ENCODE measurements at places on chromosomes 6 and 20. TPM values are rescaled to one million over a fixed set of nuclear protein-coding genes. Genes with fewer than 3 reads are reported as not detected.

DNA sequence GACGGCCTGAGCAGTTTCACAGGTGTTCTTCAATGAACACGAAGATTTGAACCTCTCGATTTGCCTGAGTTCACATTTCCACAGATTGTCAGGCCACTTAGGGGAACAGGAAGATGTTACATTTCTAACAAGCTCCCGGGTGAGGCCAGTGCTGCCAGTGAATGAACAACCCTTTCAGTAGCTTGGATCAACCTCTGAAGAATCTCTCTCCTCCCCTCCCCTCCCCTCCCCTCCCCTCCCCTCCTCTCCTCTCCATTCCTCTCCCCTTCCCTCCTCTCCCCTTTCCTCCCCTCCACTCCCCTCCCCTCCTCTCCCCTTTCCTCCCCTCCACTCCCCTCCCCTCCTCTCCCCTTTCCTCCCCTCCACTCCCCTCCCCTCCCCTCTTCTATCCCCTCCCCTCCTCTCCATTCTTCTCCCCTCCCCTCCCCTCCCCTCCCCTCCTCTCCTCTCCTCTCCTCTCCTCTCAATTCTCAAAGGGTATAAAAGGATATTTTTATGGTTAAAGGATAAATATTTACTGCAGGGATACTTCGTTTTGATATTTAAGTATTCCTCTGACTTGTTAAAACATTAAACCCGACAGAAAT is 114.1 kb upstream of the INSM1 start:
- DNase-seq: no peak

Gene MEI4
- total RNA-seq: not detected

Gene ELOVL4
- 0.84 TPM for total RNA-seq

DNA sequence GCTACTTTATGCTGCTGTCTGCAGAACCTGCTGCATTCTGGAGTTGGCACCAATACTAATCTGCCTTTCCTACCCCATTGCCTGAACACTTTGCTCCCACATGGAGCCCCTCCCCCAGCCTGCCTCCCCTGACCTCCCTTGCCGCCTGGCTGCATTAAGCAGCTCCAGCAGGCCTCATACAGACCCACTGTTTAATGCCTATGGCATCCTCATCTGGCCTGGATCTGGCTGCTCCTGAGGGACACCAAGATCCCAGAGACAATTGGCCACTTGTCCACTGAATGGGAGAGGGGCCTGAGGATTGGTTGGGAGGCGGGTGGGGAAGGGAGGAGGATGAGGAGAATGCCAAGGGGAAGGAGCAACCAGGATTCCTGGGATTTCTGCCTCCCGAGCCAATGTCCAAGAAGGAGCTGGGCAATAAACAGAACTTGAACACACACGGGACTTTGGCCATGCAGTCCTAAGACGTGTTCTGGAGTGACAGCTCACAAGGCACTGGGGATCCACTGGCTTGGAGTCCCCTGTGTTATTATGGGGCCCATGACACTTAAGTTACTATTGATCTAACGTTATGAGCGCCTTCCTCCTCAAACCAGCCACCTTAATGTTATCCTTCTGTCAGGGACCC is 10.4 kb upstream of the KCNK5 start:
- no peak for DNase-seq

GRCh38 chr6:144266091-144266649 is 19.0 kb upstream of the UTRN start:
- DNase-seq: no peak

DNA sequence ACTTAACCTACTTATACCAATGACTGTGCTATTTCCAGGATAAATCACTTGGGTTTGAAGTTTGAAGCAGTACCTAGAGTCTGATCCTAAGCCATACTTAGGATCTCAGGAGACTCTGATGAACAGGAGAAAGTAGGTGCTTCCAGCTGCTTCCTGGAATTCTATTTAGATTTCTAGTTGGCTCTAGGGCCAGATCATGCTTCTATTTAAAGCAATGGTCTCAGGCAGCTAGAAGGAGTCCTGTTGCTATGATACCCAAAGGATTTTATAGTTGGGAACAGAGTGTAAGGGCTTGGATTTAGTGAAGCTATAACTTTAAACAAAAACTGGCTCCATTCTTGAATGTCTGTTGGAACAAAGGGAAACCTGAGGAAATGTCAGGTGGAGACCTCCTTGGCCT is 52.4 kb upstream of the TINAG start:
- no peak for DNase-seq

DNA sequence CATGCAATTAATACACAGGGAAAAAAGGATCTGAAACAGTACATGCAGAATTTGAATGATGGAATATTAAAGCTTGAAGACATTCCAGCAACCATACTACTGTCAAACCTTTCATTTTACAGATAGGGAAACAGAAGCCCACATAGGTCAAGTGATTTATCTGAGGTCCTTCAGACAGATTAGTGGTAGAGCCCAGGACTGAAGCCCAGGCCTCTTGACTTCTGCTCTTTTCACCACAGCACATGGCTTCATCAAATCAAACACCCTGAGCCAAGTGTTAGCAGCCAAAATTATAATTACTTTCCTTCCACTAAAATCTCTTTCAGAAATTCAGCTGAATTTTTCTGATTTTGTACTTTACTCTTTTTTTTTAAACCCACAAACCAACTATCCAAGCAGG is 435.6 kb upstream of the RUNX2 start:
- DNase-seq: no peak

DNA sequence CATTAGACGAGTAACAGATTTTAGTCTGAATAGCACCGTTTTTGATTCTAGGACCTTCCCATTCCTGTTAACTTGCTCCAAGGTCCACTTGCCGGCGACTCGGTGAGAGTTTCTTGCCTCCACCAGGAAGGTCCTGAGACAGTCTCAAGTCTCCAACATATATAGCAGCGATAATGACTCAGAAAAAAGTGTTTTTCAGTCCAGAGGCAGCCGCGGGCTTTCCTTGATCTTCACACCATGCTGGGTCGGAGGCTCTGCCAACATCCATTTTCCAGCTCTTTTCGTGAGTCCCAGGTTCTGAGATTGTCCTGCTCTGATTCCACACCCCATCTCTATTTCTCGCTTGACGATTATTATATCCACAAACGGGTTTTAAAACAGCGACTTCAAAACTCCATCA is 170.5 kb downstream of the GPX5 start:
- no peak for DNase-seq

Gene PRR18
- total RNA-seq: not detected

- DNase-seq: no peak
Measured at GRCh38 chr6:93079061-93079460, 340.3 kb downstream of the EPHA7 start.

DNA sequence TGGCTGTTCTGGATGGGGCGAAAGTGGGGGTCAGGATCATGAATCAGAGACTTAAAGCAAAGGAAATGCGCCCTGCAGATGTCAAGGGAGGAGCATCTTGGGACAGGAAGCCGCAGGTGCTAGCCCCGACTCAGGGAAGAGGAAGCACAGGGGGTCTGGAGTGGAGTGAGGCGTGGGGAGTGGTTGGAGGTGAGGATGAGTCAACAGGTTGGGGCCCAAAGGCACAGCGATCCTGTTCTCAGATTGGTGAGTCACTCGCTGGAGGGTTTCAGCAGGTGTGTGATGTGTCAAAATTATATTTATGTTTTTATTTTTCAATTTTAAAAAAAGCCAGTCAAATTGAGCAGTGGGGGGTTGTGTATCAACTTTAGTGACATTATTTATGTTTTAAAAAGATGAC is 19.0 kb downstream of the PACSIN1 start:
- DNase-seq: peak; percentile 19

DNA sequence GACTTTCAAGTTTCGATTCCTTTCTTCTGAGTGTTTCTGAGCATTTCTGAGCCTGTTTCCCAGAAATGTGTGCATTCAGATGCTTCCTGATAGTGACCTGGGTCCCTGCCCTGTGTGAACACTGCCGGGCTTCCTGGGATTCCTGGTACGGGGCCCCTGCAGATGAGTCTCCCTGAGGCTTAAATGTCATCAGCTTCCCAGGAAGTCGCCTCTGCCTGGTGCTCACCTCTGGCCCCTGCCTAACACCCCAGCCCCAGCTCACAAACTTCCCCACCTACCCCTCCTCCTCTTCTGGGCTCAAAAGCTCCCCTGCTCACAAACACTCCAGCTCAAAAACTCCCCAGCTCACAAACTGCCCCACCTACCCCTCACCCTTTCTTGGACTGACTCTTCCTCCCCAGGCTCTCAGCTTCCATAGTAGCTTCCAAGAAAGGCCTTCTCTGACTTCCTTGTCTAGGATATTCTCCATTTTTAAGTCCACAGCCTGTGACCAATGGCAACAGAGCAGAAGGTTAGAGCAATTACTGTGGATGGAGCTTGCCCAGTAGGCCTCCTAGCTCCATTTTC is 42.0 kb downstream of the TGM2 start:
- no peak for DNase-seq

Gene IL17F
- total RNA-seq: not detected

DNA sequence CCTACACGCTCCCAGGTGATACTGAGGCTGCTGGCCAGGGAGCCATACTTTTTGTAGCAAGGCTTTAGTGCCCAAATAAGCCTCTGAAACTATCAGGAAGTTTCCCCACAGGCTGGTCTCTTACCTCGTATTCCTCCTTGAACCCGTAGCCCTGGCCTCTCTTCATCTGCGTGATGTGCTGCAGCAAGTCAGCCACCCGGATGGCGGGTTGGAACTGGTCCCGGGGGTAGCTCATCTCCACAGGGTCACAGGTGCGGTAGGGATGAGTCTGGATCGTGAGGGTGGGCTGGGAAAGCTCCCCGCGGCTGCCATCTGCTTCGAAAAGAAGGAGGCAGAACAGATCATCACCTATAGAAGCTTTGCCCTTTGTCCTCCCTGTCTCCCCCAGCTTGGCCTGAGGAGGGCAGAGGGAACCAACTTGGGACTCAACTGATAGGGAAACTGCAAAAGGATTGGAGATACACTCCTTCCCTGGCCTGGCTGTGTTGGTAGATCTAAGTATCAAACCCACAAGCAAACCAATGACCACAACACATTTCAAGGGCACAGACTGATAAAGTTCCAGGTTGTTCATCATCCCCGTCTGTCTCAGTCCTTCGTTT is 543.2 kb upstream of the CHD6 start:
- DNase-seq: no peak

Gene DNMT3B
- total RNA-seq: 0.28 TPM

DNA sequence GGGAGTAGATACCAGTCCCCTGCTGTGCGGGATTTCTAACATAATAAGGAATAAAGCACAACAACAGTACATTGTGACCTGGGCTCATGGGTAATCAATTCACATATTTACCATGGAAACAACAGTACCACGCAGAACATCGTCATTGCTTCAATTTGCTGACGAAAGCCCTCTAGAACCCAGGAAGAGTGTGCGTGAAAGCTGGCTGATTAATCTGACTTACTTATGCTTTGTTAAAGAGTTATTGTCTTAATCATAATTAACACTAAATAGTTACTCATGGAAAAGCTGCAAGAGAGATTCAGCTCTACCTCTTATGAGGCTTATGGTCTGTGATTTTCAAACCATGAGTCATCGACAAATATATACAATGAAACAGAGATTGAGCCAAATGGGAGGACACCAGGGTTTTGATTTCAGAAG is 644.3 kb upstream of the AGPAT4 start:
- no peak for DNase-seq

DNA sequence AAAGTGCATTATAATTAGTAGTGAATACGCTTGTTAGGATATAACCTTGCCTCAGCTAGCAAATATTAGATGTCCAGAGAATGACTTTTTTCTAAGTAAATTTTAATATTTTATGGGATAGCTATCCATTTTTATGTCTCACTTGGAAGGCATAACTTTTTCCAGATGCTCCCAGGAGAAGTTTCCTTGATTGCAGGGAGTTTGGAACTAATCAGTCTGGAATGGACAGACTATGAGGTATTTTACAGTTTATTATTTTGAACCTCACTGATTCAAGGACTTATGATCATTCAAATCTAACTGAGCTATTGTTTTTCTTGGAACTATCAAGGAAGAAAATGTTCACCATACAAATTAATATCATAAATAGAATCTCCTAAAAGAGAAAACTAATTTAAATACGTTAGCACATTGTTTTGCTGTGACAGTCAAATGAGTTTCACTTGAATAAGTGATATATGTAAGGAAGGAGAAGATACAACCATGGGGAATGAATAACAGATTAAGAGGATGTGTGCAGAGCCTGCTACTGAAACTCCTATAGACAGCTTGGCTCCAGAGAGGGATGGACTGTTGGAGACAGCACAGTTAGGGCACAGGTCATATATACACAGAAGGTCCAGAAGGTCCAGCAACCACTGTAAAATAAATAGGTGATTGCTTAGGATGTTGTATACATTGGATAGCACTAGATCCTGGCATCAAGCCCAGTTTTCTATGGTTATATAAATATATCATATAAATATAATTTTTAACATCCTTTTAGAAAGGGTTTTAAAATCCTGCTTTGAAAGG is 20.6 kb upstream of the LCA5 start:
- DNase-seq: no peak

Gene PHACTR3
- not detected for total RNA-seq

GRCh38 chr6:27101824-27102223 is 145.7 kb upstream of the PRSS16 start:
- DNase-seq: no peak
